ENCODE measurements at places on chromosomes 11 and 22.

DNA sequence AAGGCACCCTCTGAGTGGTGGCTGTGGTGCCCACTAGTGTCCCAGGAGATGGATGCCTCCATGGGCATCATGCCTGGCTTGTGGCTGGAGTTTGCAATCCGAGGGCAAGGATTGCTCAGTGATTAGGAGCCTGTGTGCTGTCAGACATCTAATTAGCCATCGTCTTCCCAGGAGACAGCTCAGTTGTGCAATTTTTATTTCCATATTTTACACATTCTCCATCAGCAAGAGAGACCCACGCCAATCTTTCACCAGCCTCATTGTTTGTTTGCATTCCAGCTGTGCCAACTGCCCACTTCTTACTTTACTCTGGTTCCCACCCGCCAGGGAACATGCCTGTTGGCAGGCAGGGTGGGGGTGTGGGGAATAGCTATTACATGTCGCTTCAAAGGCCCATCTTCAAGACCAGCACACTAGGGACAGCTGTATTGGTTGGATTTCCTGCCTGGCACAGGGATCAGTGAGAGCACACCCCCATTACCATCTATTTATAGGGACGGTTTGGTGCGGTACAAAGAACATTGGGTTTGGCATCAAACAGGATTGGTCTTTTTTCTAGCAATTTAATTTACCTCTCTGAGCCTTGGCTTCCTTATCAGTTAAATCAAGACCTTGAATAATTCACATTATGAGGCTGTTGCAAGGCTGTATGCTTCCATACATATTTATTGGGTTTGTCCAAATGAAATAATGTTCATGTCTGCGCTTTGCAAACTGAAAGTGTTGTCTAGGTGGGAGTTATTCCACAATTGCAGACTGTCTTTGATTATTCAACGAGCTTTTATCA, 80.7 kb upstream of the NAV2 start:
- no peak for DNase-seq

- no peak for DNase-seq
Observed at GRCh38 chr22:32844251-32844650, 42.7 kb downstream of the TIMP3 start.

GRCh38 chr11:108945341-108945740, 280.5 kb downstream of the DDX10 start:
- no peak for DNase-seq

DNA sequence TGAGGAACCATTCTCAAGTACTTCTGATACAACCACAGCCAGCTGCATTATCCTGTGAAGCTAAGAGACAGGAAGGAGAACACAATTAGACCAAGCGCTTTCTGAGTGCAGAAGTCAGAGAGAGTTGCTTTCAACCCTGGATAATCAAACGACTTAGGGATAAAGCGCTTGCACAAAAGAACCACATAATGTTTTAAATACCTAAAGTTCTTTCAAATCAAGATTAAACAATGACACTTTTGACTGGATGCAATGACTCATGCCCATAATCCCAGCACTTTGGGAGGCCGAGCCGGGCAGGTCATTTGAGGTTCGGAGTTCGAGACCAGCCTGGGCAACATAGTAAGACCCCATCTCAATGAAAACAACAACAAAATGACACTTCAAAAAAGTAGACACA, 145.1 kb downstream of the SWAP70 start:
- no peak for DNase-seq
